Naive thymus-derived CD8-positive, alpha-beta T cell (primary cell): ENCODE measurements at places on chromosomes 7 and 10.

DNA sequence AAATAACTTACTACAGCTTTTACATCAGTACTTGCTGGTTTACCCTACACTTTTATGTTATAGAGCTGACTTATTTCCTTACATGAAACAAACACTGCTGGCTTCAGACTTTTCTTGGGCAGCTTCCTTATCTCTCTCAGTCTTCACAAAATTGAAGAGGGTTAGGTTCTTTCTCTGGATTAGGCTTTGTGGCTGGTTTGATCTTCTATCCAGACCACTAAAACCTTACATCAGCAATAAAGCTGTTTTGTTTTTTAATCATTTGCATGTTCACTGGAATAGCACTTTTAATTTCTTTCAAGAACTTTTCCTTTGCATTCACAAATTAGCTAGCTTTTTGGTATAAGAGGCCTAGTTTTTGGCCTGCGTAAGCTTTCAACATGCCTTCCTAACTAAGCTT is 218.7 kb downstream of the LRRTM3 start:
- DNase-seq, result no peak

DNA sequence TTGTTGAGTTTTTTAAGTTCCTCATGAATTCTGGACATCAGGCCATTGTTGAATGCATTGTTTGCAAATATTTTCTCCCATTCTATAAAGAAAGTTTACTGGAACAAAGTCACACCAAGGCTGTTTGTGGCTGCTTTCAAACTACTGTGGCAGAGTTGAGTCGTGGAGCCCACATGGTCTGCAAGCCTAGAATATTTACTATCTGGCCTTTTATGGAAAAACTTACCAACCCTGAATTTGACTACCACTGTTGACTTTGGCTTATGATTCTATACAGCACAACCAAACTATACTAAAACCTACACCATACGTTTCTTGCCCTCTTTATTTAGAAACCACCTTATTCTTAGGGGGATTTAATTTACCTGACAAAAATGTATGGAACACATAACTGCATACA is 239.1 kb downstream of the KCNMA1 start:
- no peak for DNase-seq

- DNase-seq, result no peak
Observed at GRCh38 chr10:75967491-75967890, 536.1 kb downstream of the LRMDA start.

GRCh38 chr7:130918129-130919052 is 184.4 kb upstream of the KLF14 start:
- no peak for DNase-seq

DNA sequence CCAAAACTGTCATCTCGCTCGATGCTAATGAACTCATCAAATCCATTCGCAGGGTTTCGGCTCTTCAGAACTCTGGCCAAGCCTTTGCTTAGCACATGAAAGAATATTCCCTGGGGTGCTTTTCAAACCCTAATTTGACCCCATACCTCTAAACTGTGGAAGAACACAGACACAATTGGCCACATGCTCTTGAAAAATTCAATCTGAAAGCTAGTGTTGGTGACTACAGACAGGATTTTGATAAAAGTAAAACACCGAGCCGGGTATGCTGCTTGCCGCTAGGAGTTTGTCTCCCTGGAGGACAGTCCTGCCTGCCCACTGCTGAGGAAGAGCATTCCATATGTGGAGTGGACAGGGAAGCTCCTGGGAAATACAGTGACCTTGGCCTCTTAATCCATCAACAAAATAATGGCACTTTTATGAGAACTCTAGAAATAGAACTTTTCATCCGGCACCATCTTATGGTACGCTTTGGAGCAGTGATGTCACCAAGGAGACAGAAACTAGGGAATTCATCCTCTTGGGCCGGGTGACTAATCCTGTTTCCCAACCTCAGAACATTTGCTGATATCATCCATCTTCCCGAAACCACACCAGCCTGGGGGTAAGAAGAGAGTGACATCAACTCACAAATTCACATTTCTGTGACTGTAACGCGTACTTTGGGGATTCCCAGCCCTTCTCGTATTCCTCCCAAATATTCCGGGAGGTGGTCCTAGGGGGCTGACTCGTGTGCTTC is 34.2 kb downstream of the MTURN start:
- DNase-seq, result no peak

GRCh38 chr10:60454336-60454735 is 64.7 kb upstream of the ANK3 start:
- no peak for DNase-seq

DNA sequence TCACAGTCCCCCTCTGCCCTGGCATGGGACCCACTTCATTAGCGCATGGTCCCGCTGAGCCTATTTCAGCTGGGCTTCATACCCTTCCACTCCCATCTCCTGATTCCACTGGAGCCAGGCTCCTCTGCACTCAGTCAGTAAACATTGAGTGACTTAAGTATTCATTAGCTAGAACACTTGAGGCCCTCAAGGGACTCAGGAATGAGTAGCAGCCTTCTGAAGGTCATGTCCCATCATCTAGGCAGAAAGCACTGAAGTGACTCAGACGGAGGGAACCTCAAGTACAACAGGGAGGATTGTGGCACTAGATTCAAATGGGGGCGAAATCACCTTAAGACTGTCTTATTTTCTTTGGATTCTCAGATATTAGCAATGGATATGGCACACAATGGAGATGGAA is 186.6 kb upstream of the INHBA start:
- DNase-seq, result no peak

- no peak for DNase-seq
Observed at GRCh38 chr10:81814842-81815241, 60.2 kb upstream of the NRG3 start.

GRCh38 chr10:613271-614138 is 76.0 kb downstream of the DIP2C start:
- no peak for DNase-seq

- no peak for DNase-seq
Observed at GRCh38 chr7:66308411-66308810, 103.3 kb downstream of the TPST1 start.

DNA sequence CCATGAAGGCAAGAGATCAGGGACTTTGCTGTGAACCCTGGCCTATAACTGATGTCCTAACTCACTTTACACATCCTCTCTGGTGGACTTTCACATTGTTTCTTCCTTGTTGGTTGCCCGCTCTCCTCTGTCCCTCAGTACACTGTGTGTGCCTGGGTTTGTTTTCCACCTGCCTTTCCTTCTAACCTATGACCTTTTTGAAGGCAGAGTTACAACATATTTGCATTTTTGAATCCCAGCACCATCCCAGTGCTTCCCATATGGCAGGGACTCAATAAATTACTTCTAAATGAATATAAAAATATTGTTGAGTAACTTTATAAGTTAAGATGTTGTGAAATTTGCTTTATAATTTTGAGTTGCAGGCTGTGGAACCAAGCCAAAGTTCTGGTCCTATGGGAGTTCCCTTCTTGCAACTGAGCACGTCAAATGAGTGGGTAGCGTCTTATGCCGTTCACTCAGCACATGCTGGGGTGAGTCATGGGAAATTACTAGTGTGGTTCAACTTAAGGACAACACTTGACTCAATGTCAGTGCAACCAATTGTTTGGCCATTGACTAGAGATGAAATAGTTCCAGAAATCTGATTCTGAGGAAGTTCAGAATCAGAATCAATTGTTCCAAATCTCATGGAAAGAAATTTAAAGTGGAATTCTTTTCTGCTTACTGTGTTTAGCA is 250.9 kb downstream of the TWIST1 start:
- DNase-seq, result no peak

DNA sequence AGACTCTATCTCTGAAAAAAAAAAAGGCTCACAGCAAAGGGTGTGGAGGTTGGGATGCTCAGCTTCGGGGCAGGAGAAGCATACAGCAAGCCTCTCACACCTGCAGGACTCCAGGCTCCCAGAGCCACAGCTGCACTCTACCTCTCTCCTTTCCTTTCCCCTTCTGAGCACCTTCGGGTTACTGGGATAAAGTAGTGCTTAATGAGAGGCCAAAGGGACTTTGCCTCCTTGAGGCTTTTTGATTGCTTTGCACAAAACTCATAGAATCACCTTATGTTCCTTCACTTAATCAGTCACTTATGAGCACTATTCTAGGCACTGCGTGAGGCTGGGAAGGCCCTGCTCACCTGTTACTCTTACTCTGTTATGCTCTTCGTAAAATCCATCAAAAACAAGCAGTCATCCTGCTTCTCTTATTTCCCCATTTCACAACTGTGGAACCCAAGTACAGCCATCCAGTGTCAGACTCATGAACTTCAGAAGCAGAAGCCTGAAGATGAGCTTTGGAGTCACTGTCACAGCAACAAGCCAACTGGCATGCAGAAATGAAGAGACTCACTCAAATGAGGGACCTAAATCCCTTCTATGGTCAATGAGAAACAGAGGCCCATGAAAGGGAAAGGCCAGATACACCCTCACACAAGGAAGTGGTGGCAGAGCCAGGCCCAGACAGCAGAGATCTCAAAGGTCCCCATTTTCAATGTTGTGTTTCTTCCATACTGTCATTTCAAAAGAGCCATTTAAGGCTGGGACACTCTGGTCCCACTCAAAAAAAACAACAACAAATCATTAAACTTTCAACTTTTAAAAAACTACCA is 205.4 kb downstream of the KCNMA1 start:
- DNase-seq, result no peak

DNA sequence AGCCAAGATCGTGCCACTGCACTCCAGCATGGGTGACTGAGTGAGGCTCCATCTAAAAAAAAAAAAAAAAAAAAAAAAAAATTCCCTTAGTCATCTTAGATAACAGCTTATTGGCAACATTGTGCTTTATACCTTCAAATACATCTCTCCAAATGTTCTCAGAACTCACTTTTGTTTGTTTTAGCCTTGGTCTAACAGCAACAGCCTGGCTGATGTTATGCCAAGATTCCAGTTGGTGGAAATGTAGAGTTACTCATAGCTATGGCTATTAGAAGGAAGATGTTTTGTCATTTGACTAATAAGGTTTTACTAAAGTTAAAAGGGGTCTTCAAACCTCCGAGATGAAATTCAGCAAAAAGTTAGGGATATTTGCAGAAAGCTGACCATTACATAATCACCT is 481.4 kb downstream of the NEBL start:
- no peak for DNase-seq

DNA sequence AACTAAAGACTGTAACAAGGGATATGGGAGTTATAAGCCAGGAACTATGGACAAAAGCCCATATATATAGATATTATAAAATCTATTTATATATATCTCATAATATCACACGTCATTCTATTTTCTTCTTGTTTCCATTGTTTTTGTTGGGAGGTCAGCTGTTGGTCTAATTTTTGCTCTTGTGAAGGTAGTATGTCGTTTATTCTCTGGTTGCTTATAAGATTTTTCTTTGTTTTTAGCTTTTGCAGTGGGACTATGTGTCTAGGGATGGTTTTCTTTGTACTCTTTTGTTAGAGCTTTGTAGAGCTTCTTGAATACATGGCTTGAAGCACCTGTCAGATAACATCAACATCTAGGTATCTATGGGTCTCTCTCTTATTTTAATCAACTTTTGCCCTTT is 14.0 kb downstream of the ARL4A start:
- no peak for DNase-seq

GRCh38 chr7:134289423-134289822 is 27.3 kb downstream of the SLC35B4 start:
- DNase-seq, result no peak

GRCh38 chr7:54339073-54339472 is 203.1 kb upstream of the VSTM2A start:
- DNase-seq, result no peak

DNA sequence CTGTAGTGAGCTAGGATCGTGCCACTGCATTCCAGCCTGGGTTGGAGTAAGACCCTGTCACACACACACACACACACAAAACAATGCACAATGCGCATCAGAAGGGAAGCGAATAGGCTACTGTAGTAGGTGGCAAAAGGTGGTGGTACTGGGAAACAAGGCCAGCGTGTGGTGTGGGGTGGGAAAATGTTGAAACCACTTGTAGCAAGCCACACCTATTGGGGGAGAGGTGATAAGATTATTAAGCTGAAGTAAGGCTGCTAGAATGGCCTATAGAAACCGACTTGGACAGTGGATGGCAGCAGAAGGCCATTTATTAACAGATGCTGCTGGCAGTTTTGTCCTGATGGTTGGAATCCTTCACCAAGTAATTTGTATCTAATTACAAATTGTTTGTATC is 7.2 kb upstream of the CHCHD1 start:
- no peak for DNase-seq

- no peak for DNase-seq
Observed at GRCh38 chr7:152328234-152328633, 107.6 kb downstream of the KMT2C start.

- DNase-seq, result no peak
Observed at GRCh38 chr7:18336626-18337025, 158.9 kb upstream of the HDAC9 start.

DNA sequence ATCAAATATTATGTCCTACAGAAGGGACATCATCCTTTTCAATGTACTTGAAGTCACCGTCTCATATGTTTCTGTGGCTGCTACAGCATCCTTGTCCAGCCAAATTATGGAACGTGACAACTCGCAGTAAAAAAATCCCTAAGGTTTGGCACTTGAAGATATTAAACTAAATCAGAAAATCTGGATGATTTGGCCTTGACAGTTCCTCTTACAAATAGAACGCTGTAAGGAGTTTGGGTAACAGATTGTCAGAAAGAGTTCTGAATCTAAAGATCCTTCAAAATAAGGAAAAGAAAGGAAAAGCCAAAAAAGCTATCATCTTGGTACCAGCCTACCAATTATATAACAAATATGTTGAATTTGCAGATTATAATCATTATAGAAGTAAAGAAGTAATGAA is 21.0 kb downstream of the XRCC2 start:
- DNase-seq, result no peak

- DNase-seq, result no peak
Observed at GRCh38 chr10:14945108-14945507, 8.8 kb downstream of the DCLRE1C start.

GRCh38 chr7:105268056-105268455 is 120.7 kb downstream of the SRPK2 start:
- DNase-seq, result no peak

DNA sequence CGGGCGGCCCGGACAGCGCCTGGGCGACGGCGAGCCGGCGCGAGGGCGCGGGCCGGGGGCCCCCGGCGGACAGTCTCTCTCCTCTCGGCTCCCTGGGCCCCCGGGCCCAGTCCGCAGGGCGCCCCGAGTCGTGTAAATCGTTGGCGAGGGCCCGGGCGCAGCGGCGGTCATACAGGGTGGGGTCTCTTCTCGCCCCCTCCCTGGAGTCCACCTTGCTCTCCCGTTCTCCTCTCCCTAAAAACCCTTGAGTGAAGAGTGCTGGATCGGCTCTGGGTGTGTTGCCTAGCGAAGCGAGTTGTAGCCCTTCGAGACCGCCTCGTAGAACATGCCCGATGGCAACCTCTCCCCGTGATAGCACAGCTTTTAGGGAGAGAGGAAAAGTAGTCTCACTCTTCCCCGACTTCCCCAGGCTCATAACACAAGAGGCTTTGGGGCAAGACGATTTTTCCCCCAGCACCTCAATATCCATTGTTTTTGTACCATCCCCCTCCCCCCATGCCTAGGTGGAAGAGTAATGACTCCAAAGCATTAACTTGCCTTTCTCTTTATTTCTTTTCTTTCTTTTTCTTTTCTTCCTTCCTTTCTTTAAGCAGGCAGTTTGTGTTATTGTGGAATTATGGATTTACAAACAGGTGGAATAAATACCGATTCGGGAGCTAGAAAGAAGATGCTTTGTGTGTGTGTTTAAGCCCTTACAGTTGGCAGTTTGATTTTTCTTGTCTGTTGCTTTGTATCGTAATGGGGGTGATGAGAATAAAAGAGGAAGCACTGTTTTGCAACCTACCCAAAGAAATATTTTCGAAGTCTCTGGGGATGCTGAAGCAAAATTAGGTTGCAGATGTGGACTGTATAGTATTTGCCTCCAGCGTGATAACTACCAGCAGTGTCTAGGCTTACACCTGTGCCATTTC is 822 bp downstream of the SHOC2 start:
- peak; percentile 6 for DNase-seq
